ACHN (cell line): ENCODE measurements at places on chromosomes 7 and 10.
A peak's percentile ranks its signal among the peaks of the same experiment; 100 is the strongest.

GRCh38 chr7:93043385-93043985 lies 74.3 kb downstream of the SAMD9 start:
- no peak for DNase-seq

- DNase-seq = no peak
These were observed 296.8 kb upstream of the ZMIZ1 start for GRCh38 chr10:78771808-78772455.

DNA sequence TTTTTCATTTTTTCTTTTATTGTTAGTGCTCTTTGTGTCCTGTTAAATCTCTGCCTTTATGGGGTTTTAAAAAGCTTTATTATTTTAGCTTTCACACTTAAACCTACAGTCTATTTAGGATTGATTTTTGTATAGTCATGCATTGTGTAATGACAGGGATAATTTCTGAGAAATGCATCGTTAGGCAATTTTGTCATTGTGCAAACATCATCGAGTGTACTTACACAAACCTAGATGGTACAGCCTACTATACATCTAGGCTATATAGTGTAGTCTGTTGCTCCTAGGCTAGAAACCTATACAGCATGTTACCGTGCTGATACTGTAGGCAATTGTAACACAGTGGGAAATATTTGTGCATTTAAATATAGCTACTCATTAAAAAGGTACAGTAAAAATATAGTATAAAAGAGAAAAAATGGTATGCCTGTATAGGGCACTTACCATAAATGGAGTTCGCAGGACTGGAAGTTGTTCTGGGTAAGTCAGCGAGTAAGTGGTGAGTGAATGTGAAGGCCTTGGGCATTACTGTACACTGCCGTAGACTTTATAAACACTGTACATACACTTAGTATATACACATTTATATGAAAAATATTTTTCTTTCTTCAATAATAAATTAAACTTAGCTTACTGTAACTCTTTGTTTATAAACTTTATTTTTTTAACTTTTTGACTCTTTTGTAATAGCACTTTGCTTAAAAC lies 16.0 kb downstream of the UBE2D1 start:
- DNase-seq = no peak

- peak; percentile 82 for DNase-seq
These were observed 508.3 kb downstream of the SORCS3 start for GRCh38 chr10:105149371-105149891.

DNA sequence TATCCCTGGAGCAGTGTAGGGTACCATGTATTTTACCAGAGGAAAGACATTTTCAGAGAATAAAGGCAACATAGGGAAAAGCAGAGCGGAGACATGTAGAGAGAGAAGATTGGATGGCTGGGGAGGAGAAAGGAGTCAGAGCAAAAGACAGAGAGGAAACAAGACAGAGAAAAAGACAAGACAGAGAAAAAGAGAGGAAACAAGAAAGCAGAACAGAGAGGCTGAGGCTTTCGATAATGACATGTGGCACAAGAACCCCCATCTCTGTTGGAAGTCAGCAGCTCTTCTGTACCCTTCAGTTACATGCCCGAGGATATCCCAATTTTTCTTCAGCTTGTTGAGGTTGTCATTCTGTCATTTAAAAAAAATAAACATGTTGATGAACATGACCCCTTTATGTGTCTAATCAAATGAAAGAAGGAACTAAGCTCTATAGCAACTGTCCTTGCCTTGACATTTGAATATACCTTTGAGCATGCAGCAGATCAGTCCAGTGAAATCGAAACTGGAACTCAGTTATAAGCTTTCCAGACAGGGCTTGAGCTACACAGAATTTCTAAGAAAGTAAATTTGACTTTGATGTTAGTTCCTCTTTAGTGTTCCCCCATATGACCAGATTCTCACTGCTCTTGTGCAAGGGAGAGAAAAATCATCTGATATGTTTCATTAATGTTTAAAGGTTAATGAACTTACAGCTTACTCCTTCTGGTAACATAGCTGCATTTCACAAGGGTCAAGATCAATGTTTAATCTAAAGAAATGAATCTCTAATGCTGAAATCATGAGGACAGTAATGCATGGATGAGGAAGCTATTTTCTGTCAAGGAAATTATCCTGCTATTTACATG lies 75.1 kb upstream of the SP4 start:
- DNase-seq = no peak

DNA sequence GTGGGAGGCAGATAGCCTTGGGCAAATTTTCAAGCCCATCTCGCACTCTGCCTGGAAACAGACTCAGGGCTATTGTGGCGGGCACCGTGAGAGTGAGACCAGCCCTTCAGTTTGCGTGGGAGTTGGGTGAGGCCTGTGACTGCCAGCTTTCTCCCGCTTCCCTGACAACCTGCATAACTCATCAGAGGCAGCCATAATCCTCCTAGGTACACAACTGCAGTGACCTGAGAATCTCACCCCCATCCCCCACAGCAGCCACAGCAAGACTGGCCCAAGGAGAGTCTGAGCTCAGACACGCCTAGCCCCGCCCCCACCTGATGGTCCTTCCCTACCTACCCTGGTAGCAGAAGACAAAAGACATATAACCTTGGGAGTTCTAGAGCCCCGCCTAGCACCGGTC lies 275.4 kb downstream of the GRID1 start:
- no peak for DNase-seq

DNA sequence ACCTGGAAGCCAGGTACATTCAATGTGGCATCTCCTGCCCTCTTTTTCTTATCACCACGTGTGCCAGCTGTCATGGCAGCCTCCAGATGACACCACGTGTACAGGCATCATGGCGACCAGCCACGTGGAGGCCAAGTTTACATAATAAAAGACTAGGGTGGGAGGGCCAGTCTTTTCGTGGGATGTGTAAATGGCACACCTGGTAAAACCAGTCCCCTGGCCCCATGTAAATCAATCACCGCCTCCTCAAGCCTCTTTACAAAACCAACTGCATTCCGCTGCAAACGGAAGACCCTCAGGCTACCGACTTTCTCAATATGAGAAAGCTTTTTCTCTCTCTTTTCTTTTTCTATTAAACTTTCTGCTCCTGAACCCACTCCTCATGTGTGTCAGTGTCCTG lies 65.1 kb upstream of the PHF14 start:
- no peak for DNase-seq
